Left ventricle myocardium inferior (tissue), 1 donor: ENCODE measurements at places on chromosomes 2 and 18. TPM values are rescaled to one million over a fixed set of nuclear protein-coding genes. Genes with fewer than 3 reads are reported as not detected.

Gene RASGRP3
- total RNA-seq: 69.2 TPM

Gene M1AP
- total RNA-seq: not detected

Gene SOWAHC
- total RNA-seq: 2.3 TPM

Gene AP1S3
- total RNA-seq: 0.47 TPM

- H3K27ac ChIP-seq: peak overlapping the region; percentile 91
- no peak for DNase-seq
- peak overlapping the region; percentile 85 for H3K4me3 ChIP-seq
- peaks cover 55% of the 10 kb centered on the region for H3K4me1 ChIP-seq
- H3K27me3 ChIP-seq: no peaks in the 10 kb centered on the region
Observed at GRCh38 chr2:28869494-28870145, 489 bp downstream of the TRMT61B start.

DNA sequence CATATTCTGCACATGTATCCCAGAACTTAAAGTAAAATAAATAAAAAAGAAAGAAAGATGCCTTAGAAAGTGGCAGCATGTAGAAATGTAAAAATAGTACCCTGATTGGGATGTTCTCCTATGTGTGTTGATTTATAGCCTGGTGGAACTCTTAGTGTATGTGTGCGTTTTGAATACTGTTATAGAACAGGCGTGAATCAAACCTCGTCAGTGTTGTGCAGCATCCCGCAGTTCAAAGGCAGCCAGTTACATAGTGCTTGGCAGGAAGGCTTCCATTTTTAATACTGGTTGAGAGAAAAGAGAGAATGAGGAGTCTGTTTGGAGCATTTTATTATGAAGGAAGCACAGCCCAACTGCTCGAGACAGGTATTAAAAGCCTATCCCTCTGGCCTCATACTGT lies 49.4 kb downstream of the TANC1 start:
- no peak for DNase-seq
- H3K27me3 ChIP-seq: no peaks in the 10 kb centered on the region
- H3K36me3 ChIP-seq: peaks cover 18% of the 10 kb centered on the region
- H3K4me3 ChIP-seq: no peak overlapping the region
- no peak overlapping the region for H3K27ac ChIP-seq

- DNase-seq: no peak
- no peaks in the 10 kb centered on the region for H3K27me3 ChIP-seq
- peak overlapping the region; percentile 92 for H3K27ac ChIP-seq
- no peaks in the 10 kb centered on the region for H3K36me3 ChIP-seq
- H3K4me1 ChIP-seq: peaks cover 32% of the 10 kb centered on the region
Observed at GRCh38 chr2:86706220-86706619, 13.9 kb upstream of the RMND5A start.

- no peak overlapping the region for H3K27ac ChIP-seq
- no peaks in the 10 kb centered on the region for H3K36me3 ChIP-seq
- H3K4me3 ChIP-seq: no peak overlapping the region
- DNase-seq: no peak
Observed at GRCh38 chr2:171516793-171517192, 5.5 kb upstream of the CYBRD1 start.

GRCh38 chr2:20953146-20953824 lies 90.6 kb downstream of the APOB start:
- no peak overlapping the region for H3K4me3 ChIP-seq
- no peaks in the 10 kb centered on the region for H3K36me3 ChIP-seq
- H3K4me1 ChIP-seq: no peaks in the 10 kb centered on the region

Gene IL36G
- total RNA-seq: not detected

Gene ZNF519
- total RNA-seq: 3.8 TPM

DNA sequence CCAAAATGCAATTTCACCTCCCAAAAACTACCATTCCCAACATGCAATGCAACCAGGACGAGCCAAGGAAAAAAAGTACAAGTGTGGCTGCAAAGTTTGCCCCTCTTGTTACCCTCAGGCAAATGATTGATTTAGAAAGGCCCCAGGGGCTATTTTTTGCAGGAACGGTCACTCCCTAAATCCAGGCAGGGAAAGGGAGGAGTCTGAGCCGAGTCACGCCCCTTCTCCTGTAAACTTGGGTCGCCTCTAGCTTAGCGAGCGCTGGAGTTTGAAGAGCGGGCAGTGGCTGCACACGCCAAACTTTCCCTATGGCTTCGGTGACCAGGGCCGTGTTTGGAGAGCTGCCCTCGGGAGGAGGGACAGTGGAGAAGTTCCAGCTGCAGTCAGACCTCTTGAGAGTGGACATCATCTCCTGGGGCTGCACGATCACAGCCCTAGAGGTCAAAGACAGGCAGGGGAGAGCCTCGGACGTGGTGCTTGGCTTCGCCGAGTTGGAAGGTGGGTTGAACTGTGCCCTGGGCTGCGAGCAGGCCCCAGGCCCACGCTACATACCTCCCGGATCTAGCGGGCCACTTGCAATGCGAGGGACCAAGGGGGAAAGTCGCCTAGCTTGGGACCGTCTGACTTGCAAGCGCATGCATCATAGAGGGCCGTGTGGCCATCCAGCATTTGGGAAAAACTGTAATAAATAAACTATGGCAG lies at the start of gene GALM:
Gene GALM, plus strand, starts transcription at position 261 of the 702 bp plus-strand sequence. Its CDS starts 48 bp downstream, at position 309.
- peak within 1 kb of the TSS; percentile 85 for H3K27ac ChIP-seq
- no peaks in the 10 kb centered on the region for H3K36me3 ChIP-seq
- peak; percentile 80 for DNase-seq
- peak within 1 kb of the TSS; percentile 74 for H3K4me3 ChIP-seq
- H3K4me1 ChIP-seq: peaks cover 28% of the 10 kb centered on the region
- no peaks in the 10 kb centered on the region for H3K27me3 ChIP-seq

GRCh38 chr18:33184175-33184574 lies 256.3 kb downstream of the CCDC178 start:
- H3K36me3 ChIP-seq: no peaks in the 10 kb centered on the region
- H3K4me1 ChIP-seq: no peaks in the 10 kb centered on the region
- H3K27me3 ChIP-seq: no peaks in the 10 kb centered on the region
- no peak for DNase-seq
- H3K27ac ChIP-seq: no peak overlapping the region

- no peaks in the 10 kb centered on the region for H3K36me3 ChIP-seq
- H3K27ac ChIP-seq: peak overlapping the region; percentile 51
- H3K27me3 ChIP-seq: no peaks in the 10 kb centered on the region
- DNase-seq: peak; percentile 19
- no peak overlapping the region for H3K4me3 ChIP-seq
- H3K4me1 ChIP-seq: peaks cover 42% of the 10 kb centered on the region
Observed at GRCh38 chr2:190718652-190719526, 70.0 kb downstream of the NAB1 start.

DNA sequence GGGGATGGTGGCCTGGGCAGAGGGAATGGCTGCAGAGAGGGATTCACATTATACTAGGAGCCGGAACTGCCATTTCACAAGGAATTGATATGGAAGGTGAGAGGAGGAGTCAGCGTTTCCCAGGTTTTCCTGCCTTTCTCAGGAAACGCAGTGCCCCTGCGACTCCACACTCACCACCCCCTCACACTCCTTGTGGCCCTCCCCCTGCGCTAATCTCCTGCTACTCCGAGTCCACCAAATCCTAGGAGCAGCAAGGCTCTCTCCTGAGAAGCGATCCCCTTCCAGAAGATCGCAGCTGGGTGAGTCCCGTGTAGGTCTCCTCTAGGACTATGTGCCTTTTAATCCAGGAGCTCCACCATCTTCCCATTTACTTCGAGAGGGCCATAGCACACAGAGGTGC lies 140.6 kb downstream of the VAPA start:
- no peaks in the 10 kb centered on the region for H3K27me3 ChIP-seq
- H3K4me3 ChIP-seq: no peak overlapping the region
- no peaks in the 10 kb centered on the region for H3K36me3 ChIP-seq
- no peak for DNase-seq
- H3K4me1 ChIP-seq: peaks cover 36% of the 10 kb centered on the region
- H3K27ac ChIP-seq: peak overlapping the region; percentile 9

Gene STPG4
- total RNA-seq: not detected

- H3K27ac ChIP-seq: no peak overlapping the region
- H3K27me3 ChIP-seq: peaks cover 92% of the 10 kb centered on the region
Observed at GRCh38 chr2:118047380-118047826, 33.5 kb upstream of the CCDC93 start.

Gene NAT8
- not detected for total RNA-seq

DNA sequence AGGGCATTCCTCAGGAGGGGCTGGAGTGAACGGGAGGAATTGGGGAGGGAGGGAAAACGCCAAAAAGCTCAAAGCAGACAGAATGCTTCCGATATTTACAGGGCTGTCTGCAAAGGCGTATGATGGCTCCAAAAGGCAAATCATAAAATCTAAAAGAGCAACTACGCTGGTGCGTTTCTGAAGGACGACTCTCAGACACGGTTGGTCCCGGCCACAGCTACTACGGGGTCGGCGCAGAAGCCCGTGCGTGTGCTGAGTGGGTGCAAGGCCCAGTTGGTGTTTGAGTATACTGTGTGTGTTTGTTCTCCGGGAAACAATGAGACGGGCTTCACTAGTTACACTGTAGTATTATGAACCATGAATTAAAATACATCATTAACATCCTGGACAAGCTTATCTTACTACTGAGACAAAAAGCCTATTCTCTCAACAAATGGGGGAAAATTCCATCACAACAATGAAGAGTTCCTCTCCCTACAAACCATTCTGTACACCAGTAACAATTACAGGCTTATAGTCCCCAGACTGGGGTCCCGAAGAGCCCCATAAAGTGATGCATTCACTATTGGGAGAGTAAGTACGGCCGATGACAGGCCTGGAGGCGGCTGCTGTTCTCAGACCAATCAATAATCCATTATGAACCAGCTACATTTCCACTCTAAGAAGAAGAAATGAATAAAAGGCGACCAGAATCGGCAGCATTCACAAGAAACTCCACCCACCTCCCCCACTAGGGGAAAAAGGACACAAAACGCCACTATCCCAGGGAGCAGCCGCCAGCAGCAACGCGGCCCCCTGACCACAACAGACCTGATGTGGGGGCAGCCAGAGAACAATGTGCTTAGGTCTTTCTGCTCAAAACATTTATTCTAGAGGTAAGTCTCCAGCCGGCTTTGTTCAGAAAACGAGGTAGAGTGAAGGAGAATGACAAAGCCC lies 43.4 kb downstream of the ZNF516 start:
- no peaks in the 10 kb centered on the region for H3K36me3 ChIP-seq
- no peak for DNase-seq
- H3K4me3 ChIP-seq: peak overlapping the region; percentile 73
- peak overlapping the region; percentile 87 for H3K27ac ChIP-seq
- H3K27me3 ChIP-seq: no peaks in the 10 kb centered on the region
- H3K4me1 ChIP-seq: peaks cover 86% of the 10 kb centered on the region

DNA sequence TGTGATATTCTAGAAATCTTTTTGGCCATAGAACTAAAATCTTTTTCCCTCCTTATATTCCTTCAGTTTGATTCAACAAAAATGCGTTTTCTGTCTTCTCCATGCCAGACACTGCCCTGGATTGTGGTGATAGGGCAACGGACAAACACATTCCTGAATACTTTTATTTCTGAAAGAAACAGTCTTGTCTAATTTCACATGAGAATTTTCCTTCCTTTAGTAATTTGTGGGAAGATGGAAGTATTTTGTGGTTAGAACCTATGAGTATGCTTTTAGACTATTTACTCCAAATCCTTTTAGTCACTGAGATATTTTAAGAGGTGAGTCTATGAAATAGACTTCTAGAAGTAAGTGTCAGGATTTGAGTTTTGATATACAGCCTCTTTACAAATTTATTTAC lies 49.6 kb downstream of the COL5A2 start:
- H3K4me1 ChIP-seq: no peaks in the 10 kb centered on the region
- no peak overlapping the region for H3K4me3 ChIP-seq
- H3K27ac ChIP-seq: no peak overlapping the region
- DNase-seq: no peak

- no peak for DNase-seq
- H3K4me3 ChIP-seq: no peak overlapping the region
- H3K36me3 ChIP-seq: no peaks in the 10 kb centered on the region
- H3K4me1 ChIP-seq: peaks cover 37% of the 10 kb centered on the region
Observed at GRCh38 chr18:56575819-56576663, 62.4 kb downstream of the TXNL1 start.

DNA sequence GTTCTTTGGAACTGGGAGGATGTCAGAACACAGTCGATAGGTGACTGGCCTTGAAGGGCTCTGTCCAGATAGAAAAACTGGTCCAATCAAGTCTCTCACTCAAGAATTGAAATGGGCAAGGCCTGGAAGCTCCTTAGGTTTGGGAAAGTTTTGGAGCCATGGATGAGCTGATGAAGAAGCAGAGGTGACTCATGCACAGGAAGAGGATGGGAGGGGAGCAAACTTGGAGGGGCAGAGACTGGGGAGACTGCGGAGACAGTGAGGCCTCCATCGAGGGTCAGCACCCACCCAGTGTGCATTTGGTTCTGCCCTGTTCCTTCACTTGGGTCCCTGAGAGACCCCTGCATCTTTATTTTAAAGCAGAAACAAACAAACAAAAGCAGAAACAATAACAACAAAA lies 41.1 kb downstream of the SOWAHC start:
- no peak overlapping the region for H3K27ac ChIP-seq
- no peaks in the 10 kb centered on the region for H3K27me3 ChIP-seq
- H3K36me3 ChIP-seq: no peaks in the 10 kb centered on the region
- DNase-seq: no peak

DNA sequence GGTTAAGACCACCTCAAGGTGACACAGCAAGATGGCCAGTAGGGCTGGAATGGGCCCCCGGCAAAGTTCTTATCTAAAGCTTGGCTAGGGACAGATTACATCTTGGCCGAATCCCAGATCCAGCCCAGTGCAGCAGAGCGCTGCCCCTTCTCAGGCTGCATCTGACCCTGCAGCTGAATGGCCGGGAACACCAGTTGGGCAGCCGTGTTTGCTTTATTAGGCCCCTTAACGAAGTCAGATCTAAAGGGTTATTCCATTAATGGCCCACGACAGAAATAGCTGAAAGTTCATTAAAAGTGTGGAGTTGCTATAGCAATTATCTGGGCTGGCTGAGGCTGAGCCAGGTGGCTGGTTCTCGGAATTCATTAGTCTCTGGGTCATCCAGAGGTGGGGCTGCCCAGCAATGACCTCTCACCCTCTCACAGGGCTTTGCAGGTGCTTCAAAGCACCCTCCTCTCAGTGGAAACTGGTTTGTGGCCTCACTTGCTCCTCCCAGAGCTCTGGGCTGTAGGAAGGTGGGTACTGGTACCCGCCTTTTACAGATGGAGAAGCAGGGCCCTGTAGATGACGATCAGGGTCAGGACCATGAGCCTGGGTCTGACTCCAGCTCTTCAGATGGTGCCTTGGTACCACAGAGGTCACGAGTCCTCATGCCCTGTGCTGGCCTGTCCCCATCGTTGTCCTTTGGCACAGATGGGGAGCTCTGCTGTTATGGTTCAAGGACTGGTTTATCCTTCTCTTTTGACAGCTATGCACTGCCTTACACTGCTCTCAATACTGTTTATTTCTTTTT lies 68.8 kb downstream of the EMX1 start:
- peak overlapping the region; percentile 93 for H3K27ac ChIP-seq
- H3K4me3 ChIP-seq: no peak overlapping the region
- no peak for DNase-seq

DNA sequence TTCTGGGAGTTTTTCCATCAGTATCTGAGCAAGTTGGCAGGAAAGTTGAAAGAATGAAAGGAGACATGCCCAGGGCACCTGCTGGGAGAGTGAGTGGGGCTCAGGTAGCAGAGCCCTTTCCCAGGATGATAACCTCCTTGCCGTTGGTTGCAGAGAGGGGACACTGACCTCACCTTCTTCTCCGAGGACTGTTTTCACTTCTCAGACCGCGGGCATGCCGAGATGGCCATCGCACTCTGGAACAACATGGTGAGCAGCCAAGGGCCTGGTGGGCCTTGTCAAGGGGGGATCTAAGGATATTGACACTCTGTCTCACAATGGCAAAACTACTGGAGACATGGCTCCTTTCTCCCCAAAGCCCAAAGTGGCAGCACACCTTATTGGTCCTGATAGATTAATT lies 118.8 kb upstream of the PPP1CB start:
- no peak overlapping the region for H3K4me3 ChIP-seq
- H3K27ac ChIP-seq: no peak overlapping the region
- H3K36me3 ChIP-seq: no peaks in the 10 kb centered on the region
- DNase-seq: no peak
- peaks cover 50% of the 10 kb centered on the region for H3K4me1 ChIP-seq

- no peak for DNase-seq
- H3K27me3 ChIP-seq: no peaks in the 10 kb centered on the region
- H3K36me3 ChIP-seq: peaks cover 14% of the 10 kb centered on the region
Observed at GRCh38 chr2:186459009-186459408, 27.1 kb upstream of the ZC3H15 start.
